ENCODE measurements at places on chromosomes 7 and 10.
A peak's percentile ranks its signal among the peaks of the same experiment; 100 is the strongest.

DNA sequence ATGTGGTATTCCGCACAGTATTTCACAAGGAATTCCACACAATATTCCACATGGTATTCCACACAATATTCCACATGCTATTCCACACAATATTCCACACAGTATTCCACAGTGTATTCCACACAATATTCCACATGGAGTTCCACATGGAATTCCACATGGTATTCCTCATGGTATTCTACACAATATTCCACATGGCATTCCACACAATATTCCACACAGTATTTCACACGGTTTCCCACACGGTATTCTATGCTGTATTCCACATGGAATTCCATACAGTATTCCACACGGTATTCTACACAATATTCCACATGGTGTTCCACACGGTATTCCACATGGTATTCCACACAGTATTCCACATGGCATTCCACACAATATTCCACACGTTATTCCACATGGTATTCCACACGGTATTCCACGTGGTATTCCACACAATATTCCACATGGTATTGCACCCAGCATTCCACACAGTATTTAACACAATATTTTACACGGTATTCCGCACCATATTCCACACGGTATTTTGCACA is 137.3 kb upstream of the CHST15 start:
- DNase-seq: no peak

GRCh38 chr7:86926732-86927131 is 132.7 kb downstream of the ELAPOR2 start:
- no peak for DNase-seq

DNA sequence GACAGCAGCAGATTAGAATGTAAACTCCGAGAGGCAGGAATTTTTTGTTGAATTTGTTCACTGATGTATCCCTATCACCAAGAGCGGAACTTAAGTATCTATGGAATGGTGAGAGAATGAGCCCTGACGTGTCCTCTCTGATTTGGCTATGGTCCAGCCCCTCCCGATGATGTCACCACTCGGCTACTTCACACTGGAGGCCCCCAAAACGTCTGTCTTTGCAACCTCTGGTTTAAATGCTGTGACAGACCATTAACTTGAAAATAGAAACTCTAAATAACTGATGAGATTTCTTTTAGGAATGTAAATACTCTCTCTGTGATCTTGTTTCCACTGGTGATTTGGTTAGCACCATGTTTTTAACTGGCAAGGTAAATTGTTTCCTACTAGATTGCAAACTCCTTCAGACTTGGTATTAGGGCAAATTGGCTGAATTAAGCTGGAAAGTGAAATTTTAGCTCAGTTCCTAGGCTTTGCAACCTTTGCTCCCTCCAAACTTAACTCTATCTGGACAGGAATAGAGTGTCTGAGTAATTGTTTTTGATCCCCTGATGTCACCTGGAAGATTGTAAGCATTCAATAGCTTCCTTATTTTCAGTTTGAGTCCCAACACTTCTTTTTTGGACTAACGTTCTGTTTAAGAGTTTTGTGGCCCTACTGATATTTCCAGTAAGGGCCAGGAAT is 19.1 kb downstream of the SLC16A12 start:
- DNase-seq: peak; percentile 51

DNA sequence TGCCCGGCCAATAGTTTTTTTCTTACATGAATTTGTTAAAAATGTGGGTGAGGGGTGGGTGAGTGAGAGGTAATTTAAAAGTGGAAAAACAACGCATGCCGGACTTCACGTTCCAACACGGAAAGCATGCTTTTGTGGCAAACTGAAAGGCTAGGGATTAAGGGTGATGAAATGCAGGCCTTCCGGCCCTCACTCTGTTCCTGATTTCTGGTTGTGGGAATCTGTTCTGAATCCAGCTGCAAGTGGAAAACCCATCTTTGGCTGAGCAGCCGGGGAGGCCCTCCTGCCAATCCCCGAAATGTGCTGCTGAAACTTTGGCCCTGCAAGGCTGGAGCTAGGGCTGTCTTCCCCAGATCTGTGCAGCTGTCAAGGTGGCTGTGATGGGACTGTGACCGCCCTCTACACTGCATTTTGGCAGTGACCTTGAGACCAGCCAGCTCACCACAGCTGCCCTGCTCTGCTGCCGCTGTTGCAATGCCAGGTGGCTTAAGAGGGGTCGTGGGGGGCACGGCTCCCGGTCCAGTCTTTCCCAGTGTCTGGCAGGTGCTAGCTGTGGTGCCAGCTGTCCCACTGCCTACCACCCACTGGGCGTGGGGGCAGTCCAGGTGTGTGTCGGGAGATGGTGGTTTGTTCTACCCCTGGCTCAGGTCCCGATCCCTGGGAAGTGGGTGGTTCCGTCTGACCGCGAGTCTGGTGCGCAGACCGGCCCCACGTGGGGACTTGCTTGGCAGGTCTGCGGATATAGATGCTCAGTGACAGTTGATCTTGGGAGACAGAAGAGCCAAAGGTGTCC is 39.0 kb downstream of the TET1 start:
- DNase-seq: no peak

DNA sequence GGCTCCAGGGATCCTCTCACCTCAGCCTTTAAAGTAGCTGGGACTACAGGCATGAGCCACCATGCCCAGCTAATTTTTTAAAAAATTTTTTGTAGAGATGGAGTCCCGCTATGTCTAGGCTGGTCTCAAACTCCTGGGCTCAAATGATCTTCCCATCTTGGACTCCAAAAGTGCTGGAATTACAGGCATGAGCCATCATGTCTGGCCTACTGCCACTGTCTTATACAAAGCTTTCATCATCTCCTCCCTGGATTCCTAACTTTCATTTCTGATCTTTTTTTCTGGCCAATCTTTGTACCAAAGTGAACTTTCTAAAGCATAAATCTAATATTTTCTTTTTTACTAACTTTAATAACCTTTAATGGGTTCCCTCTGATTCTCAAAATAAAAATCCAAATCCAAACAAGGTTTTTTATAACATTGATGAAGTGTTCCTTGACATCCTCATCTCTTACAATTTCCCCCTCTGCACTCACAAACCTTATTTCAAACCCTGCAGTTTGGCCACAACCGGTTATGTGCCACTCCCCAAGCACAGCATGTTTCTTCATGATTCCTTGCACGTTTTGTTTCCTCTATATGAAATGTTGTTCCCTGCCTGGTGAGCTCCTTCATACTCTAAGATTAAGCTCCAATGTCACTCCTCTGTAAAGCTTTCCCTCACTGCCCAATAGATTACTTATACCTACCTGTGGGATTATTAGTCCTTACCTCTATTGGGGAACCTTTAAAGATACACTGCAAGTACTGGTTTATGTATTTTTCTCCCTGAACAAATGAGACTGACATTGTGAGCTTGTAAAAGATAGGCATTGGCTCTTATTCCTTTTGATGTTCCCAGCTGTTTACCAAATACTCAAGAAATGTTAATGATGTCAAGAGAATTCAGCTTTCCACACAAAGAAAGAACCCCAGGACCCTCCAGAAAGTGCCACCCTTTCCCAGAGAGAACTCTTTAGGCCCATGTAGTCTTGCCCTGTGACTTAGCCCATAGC is 101.7 kb downstream of the HOXA1 start:
- DNase-seq: no peak
